Activated CD8-positive, alpha-beta memory T cell treated with anti-CD3 and anti-CD28 coated beads, Interleukin-2, amount 50 U/mL, for 48 hours (primary cell): ENCODE measurements at places on chromosomes 3 and 15.

GRCh38 chr15:57216288-57216687 is 160.0 kb upstream of the CGNL1 start:
- no peak for DNase-seq

DNA sequence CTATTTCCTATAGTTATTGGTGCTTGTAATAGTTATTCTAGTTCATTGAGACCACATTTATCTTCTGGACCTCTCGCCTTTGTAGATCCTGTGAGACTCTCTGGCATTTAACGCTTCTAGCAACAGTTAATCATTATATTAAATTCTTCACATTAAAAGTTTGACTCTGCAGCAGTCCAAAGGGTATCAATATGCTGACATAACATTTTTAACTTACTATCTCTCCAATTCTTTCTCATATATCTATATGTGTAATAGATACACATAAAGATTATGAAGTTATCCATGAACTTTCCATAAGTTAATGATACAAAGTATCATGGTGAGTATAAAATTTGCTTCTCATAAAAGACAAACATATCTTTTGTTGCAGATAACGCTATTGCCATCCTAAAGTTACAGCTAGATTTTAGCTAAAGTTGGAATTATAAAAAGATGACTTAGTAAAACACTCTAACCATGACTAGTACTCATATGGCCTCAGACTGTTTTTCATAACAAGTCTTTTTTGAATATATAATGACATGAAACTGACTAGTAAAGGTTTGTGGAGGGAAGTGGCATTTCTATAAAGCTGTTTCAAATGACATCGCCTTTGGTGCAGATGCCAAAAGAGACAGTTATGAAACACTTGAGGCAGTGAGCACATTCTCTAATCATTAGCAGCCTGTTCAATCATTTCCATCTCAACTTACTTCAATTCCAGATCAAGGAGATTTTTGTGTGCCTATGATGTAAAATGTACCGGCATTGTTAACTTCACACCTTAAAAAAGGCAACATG is 379.3 kb upstream of the CBLB start:
- DNase-seq: no peak

GRCh38 chr3:62318365-62318751 is 55.0 kb downstream of the FEZF2 start:
- DNase-seq: peak; percentile 50

DNA sequence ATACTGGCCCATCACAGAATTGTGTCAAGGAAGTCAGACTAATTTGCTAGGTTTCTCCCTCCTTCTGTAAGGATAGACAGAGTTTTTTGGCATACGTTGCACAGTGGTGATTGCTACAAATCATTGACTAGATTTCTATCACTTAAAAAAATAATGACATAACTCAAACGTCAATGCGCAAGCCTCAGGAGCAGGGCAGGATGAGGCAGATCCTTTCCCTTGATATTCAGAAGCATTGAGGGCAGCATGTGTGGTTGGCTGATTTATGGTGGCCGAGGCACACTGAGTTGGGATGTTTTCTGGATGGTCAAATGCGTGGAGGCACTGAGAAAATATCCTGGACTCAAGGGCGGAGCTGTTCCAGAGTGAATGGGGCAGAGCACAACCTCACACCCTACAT is 14.4 kb downstream of the THSD4 start:
- DNase-seq: no peak

- no peak for DNase-seq
Measured at GRCh38 chr3:134640872-134641470, 9.9 kb downstream of the KY start.

DNA sequence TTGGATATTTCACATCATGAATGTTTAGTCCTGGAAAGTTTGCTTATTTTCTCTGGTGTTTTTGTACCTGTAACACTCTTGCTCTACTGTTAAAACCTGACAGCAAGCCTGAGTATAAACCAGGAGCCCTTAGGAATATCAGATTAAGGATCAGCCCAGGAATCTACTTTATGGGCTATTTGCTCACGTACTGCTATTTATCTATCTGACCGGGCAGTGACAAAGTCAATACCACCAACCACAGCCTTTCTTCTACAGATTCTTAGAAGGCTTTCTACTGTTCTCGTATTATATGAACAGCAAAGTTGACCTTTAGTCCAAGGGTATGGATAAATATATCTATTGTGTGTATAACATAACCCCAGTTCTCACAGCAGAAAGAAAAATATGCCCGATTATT is 521.2 kb downstream of the RBMS3 start:
- DNase-seq: no peak

DNA sequence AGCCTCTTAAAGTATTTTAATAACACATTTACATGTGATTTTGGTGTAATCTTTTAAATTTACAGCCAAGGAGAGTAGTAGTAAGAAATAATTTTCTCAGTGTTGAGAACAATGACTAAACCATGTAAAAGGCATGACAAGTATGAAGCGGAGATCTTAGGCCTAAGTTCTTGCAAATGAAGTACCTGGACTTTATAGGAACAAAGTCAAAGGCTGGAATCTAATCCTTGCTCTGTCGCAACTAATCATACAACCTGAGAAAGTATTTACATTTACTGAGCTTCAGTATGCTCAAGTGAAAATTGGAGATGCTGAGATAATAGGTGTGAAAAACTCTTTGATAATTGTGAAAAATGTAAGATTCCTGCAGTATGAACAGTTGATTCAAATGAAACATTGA is 86.4 kb upstream of the VGLL3 start:
- DNase-seq: no peak

GRCh38 chr3:186870421-186871201 is 28.1 kb downstream of the ADIPOQ start:
- DNase-seq: no peak

DNA sequence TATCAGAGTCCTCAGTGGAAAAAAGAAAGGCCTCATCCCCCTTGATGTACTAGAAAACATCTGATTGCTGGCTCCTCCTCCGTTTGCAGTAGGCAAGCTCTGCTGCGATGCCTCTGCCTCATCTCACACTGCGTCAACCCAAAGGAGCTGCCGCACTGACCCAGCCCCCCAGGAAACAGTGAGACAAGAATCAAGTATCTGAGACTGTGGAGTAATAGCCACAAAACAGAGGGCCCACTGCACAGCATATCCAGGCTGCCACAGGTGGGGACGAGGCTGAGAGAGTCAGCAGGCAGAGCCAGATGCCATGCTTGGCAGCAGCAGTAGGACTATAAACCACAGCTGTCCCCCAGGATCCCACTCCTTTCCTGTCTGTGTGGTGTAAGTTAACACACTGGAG is 165.9 kb downstream of the STAC start:
- no peak for DNase-seq
